ENCODE measurements at places on chromosomes 7 and 10. TPM values are rescaled to one million over a fixed set of nuclear protein-coding genes. Genes with fewer than 3 reads are reported as not detected.

The COL13A1 gene
- total RNA-seq, result 8.5 TPM

The GPNMB gene
- not detected for total RNA-seq

The NME8 gene
- not detected for total RNA-seq

The ABCC2 gene
- total RNA-seq, result 0.39 TPM

The VSTM4 gene
- total RNA-seq, result 2.0 TPM

The SPDYE2 gene
- total RNA-seq, result not detected

The NODAL gene
- total RNA-seq, result not detected
